SK-MEL-5 (cell line): ENCODE measurements at places on chromosomes 7 and 10.

DNA sequence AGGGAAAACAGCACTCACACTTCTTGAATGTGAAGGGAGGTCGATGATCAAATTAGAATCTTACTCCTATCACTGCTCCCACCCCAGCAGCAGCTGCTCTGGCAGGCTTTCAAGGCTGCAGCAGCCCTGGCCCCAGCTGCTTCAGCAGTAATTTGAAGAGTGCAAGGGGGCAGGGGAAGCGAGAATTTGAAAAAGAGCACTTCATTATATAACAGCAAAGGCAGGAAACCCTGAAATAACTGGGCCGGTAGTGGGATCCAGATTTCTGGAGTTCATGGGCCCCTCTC, 44.9 kb downstream of the MYPN start:
- DNase-seq = no peak

DNA sequence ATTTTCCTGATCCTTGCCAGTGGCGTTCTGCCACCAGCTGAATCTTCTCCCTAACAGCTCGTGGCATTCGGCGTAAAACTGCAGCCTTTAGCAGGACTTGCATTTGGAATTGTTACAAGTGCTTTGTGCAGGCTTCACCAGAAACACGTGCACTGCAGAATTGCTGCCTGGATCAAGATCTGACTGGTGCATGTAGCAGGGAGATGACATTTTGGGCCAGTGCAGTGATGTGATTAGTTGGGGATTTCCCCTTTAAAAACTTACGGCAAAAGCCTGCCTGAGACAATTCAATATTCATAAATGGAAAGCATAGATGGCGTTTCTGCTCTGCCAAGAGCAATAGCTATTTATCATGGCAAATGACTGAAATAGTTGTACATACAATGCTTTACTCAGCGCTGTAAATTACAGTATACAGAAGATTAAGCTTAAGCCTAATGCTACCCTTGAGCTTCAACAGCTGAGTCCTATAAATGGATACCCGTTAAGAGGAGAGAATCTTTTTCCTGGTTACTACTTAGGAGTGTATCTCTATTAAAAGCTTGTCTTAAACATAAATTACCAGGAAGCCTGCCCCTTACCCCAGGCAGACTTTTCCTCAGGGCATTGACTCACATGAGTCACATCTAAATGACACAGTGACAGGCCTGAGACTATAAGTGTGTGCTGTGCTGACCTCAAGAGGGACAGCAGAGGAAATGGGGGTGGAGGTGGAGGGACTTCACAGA, 106.3 kb downstream of the ATXN7L1 start:
- DNase-seq = peak; percentile 21

GRCh38 chr10:86439544-86439943, 72.9 kb upstream of the GRID1 start:
- DNase-seq = peak; percentile 70

GRCh38 chr7:82442492-82443035, 1.0 kb downstream of the CACNA2D1 start:
- peak; percentile 38 for DNase-seq
